Natural killer cell (primary cell): ENCODE measurements at places on chromosomes 2 and 18.

DNA sequence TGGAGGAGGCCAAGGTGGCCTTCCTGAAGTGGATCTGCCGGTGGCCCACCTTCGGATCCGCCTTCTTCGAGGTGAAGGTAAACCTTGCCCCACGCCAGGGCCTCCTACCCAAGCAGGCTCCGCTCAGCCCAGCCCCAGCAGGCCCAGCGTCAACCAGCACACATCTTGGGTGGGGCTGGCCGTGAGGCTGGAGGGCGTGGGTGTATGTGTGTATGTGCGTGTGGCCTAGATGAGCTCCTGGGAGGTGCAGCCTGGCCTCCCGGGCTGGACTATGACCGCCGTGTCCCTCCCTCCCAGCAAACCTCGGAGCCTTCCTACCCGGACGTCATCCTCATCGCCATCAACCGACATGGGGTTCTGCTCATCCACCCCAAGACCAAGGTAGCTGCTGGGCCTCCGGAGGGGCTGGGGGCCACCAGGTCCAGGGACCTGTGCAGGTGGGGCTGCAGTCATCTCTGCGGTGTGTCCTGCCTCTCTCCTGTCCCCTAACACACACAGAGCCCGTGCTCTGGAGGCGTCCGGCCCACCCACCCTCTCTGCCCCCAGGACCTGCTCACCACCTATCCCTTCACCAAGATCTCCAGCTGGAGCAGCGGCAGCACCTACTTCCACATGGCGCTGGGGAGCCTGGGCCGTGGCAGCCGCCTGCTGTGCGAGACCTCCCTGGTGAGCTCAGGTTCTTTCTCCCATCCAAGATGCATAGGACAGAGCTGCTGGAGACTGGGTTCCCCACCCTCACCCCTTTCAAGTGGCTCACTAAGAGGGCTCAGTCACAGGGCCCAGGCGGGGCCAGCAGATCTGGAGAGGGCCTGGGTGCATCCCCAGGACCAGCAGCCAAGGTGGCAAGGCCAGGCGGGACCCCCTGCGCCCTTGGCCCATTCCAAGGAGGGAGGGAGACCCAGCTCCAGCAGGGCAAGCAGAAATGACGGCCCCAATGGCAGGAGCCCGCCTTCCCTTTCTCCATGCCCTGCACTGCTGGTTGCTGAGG is 9.4 kb upstream of the GPR17 start:
- DNase-seq: no peak

GRCh38 chr18:3648200-3648599 is 198.2 kb downstream of the TGIF1 start:
- no peak for DNase-seq

DNA sequence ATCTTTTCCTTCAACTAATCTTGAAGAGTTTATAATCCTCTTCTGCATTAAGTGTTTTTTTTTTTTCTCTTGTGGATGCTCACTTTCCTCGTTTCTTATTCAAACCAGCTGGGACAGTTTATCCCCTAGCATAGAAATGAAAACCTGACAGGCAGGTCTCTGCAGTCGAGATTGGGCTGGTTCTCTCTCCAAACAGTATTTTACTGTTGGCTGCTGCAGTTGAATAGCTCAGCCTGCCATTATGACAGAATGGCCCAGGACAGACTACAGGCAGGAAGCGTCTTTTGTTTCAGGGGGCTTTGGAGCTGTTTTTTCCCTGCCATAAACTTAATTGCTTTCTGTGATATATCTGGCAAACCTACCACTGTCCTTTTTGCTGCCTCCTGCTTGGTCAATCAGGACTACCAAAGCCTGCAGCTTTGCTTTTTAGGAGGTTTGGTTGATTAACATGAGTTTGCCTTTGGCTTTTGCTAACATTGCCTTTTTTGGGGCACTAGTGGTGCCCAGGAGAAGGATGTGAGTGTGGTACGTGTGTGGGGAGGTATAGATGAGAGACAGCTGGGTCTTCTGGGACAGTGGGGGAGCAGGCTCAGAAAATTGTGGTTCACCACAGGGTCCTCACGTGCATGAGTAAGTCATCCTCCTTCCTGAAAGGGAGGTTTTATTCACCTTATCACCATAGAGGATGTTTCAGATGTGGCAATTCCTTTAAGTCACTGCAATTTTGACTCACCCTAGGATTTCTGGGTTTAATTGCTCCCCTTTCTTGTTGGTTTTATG is 128.7 kb downstream of the LYPD6B start:
- no peak for DNase-seq

- no peak for DNase-seq
Measured at GRCh38 chr18:10025711-10026670, 112.2 kb downstream of the VAPA start.

DNA sequence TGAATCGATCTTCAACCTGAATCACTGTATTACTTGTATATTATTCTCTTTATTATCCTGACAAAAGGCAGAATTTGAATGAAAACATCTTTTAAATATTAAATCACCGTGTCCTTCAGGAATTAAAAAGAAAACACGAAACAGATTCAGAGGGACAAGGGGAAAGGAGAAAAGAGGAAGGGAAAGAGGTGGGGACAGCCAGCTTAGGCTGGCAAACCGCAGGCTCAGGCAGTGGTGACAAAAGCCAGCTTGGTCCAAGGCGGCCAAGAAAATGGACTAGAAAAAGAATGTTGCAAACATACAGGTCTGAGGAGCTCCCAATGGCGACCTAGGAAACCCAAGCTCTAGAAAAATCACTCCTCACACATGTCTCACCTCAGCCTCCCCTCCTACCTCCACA is 6.8 kb downstream of the B4GALT6 start:
- DNase-seq: no peak

GRCh38 chr2:236176417-236176816 is 8.2 kb upstream of the GBX2 start:
- no peak for DNase-seq

- no peak for DNase-seq
Measured at GRCh38 chr2:12552092-12552491, 164.6 kb upstream of the TRIB2 start.

- DNase-seq: no peak
Measured at GRCh38 chr2:1420746-1421480, 7.7 kb downstream of the TPO start.

DNA sequence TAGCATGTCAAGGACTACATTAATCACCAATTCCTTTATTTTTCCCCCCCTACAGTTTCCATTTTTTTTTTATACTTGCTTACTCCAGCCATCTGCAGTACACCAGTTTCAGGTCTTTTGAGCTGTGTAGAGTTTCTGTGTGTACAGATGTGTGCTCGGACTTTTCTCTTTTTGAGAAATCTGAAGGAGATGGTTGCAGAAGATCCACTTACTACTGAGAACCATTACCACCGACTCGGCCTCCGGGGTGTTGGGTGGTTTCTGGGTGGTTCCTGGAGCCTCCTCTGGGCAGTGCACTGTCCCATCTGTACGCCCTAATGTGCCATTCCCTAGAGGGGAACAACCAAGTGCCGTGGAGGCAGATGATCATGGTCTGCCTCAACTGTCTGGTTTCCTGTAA is 15.4 kb upstream of the LYPD6B start:
- DNase-seq: no peak

GRCh38 chr2:219273937-219274336 is 5.2 kb upstream of the DNAJB2 start:
- DNase-seq: no peak

- no peak for DNase-seq
Measured at GRCh38 chr18:48292229-48292628, 117.0 kb downstream of the ZBTB7C start.

DNA sequence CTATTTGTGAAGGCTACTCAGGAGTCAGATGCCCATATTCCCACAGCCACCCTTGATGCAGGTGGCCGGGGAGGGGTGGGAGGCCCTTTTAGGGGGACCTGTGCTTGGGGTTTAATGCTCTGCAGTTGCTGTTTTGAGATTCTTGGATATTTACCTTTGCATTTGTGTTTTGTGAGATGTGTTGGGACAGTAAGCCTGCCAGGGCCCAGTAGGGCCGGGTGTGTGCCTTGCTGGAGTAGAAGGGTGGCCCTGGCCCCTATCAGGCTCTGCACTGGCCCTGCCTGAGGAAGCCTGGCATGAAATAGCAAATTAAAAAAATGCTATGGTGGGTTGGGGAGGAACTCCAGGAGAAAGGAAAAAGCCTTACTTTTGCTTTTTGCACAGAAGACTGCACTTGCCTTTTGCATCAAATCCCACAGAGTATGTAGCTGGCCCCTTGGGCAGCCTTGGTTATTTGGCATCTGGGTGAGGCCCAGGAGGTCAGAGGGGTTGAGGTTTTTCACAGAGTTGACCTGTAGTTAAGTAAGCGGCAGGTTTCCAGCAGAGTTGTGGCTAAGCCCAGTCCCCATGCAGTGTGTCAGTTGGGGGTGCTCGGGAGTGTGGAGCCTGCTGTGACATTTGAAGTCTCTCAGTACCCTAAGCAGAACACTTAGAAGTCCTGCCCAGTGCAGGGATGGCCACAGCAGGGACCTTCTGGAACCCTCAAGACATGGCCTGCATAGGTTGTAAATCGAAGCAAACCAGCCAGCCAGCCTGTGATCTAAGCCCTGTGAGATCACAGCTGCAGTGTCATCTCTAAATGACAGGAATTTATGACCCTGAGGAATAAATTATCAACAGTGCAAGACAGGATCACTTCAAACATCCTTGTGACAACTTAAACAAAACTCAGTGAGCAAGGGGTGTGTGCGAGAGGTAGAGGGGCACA is 68.8 kb downstream of the SH3RF3 start:
- DNase-seq: no peak

GRCh38 chr2:218959761-218960308 is 369 bp downstream of the CDK5R2 start:
- no peak for DNase-seq

- DNase-seq: no peak
Measured at GRCh38 chr2:219017201-219017931, 23.9 kb downstream of the CFAP65 start.

DNA sequence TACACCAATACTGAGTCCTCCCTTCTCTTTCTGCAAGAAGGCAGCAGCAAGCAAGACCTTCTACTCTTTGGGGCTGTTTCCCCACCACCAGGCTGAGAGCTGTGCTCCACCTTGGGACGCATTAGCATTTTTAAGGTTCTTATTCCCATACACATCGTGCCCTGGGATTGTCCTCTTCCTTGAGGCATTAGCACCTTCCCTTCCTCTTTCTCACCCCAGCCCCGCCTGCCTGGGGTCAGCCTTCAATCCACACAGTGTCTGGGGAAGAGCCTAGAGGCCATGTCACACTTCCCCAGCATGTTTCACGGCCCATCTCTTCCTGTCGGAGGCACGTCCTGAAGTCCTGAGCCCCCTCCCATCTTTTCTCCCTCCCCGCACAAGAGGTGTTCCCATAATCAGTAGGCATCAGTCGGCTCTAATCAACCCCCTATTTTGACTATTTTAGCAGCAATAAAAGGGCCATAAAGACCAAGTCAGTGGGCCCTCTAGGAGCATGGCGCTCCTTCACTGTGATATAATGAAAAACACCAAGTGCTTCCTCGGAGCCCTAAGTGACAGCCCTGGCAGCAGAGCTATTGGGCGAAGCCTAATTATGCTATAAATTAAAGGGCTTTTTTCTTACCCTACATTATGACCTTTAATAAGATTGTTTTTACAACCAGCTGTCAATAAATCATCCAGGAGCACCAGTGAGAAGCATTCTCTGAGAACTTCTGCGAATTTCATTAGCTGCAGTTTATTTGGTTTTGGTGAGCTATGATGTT is 55.0 kb upstream of the PKDCC start:
- DNase-seq: no peak

DNA sequence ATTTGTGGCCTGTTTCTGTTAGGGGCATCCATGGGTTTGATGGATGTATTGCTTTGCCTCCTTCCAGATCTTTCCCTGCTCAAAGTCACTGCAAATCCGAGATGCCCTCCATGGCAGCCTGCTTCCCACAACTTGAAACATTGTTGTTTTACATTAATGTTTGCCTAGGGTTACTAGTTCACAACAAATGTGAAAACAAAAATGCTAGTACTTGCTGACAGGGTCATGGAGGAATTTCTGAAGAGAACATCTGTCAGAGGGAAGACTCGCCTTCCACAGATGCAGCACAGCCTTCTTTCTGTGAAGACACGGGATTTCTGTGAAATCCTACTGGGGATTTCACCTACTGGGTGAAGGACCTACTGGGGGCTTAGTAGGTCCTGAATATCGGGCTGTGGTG is 260.0 kb upstream of the FN1 start:
- no peak for DNase-seq

DNA sequence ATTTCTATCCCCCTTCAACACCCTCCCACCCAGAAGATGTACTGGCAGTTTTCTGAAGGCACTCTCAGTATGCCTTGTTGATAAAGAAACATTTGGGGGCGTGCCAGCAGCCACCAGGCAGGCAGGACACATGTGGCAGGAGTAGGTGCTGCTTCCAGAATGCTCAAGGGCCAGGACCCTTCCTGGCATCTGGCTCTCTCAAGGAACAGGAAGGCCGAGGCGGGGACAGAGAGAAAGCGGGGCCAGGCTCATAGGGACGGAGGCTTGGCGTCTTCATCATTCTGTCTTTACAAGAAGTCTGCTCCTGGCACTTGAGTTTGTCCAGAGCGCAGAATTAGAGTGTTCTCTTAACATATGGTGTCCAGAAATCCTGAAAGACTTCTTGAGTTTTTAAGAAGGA is 121.6 kb downstream of the FAM210A start:
- DNase-seq: no peak

DNA sequence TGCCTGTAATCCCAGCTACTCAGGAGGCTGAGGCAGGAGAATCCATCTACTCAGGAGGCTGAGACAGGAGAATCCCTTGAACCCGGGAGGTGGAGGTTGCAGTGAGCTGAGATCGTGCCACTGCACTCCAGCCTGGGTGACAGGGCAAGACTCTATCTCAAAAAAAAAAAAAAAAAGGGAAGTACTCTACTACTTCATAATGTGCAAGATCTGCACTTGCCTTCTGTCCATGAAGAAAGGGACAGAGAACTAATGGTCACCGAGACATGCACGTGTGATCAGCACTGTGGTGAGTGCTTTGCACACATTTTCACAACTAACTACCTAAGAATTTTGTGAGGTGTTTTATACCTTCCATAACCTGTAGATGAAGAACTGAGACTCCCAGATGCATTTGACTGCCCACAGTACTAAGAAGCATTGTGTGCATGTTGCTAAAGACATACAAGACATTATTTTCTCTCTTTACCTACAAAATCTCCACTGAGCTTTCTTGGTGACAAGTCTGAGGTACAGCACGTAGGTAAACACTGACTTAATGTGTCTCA is 784.8 kb upstream of the ID2 start:
- no peak for DNase-seq

DNA sequence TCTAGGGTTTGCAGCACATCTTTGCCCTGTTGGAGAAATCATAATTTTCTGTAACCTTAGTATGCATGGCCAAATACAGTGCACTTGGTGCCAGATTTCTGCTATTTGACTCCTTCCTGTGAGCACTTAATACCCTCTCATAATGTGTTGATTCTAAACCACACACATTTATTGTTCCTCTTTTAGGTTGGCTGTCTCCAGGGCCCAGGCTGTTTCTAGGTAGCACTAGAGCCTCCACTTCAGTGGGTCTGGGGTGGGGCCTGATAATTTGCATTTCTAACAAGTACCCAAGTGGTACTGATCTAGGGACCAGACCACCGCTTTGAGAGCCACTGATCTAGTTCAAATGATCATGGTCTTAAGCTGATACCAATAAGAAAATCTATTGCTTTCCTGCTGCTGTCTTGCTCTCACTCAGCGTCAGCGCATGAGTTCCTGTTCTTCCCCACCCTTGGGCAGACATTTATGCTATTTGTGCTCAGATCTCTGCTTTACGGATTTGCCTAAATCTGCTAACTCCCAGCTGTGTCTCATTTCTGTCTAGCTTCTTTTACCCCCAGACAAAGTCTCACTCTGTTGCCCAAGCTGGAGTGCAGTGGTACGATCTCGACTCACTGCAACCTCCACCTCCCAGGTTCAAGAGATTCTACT is 7.4 kb downstream of the PTRHD1 start:
- no peak for DNase-seq

GRCh38 chr2:39587641-39588040 is 78.1 kb upstream of the TMEM178A start:
- DNase-seq: no peak
